Endothelial cell (in vitro differentiated cells): ENCODE measurements at places on chromosomes 13 and 19. TPM values are rescaled to one million over a fixed set of nuclear protein-coding genes. Genes with fewer than 3 reads are reported as not detected.

- H3K4me3 ChIP-seq = no peak overlapping the region
- H3K27me3 ChIP-seq = peaks cover 19% of the 10 kb centered on the region
- H3K4me1 ChIP-seq = no peaks in the 10 kb centered on the region
- no peaks in the 10 kb centered on the region for H3K36me3 ChIP-seq
- no peak overlapping the region for H3K27ac ChIP-seq
- DNase-seq = peak; percentile 60
These were observed 38.6 kb upstream of the SEMA6B start for GRCh38 chr19:4597975-4598671.

- H3K27me3 ChIP-seq = no peaks in the 10 kb centered on the region
- H3K4me3 ChIP-seq = no peak overlapping the region
- H3K36me3 ChIP-seq = peaks cover 40% of the 10 kb centered on the region
- peak overlapping the region; percentile 82 for H3K27ac ChIP-seq
These were observed 50.0 kb upstream of the GPR183 start for GRCh38 chr13:99357131-99357596.

DNA sequence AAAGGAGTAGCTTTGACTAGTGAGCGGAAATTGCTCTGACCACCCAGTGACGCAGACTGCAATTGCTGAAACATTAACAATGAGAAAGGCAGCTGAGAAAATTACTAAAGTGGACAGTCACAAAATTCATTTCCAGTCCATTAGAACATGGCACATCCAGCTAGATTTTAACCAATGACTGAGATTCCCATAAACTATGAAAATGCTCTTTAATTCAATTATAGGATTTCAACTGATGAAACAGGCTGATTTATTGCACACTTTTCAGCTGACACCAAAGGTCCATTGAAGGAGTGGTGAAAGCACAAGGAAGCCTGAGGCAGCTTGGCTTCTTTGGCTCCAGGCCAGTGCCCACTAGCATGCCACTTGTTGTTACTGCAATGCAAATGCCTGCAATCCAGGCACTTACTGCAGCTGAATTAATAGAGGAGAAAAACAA lies 933.4 kb downstream of the SLITRK6 start:
- H3K4me1 ChIP-seq = no peaks in the 10 kb centered on the region
- H3K4me3 ChIP-seq = no peak overlapping the region
- no peaks in the 10 kb centered on the region for H3K36me3 ChIP-seq
- DNase-seq = no peak
- no peak overlapping the region for H3K27ac ChIP-seq

DNA sequence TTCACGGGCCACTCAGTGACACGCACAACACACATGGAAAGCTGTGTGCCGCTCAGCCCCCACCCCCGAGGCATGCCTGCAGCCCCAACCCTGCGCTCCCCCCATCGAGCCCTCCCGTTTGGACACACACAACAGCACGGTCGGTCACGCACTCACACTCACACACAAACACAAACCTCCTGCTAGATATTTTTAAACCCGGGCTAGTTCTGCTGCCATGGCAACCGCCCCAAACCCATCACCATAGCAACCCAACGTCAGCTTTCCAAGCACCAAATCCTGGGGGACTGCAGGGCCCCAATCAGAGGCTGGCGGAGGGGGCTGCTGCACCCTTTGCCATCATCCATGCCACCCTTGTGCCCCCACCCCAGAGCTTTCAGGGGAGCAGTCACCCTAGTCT lies 2.5 kb upstream of the NOVA2 start:
- H3K27me3 ChIP-seq = peaks cover 8% of the 10 kb centered on the region
- no peak for DNase-seq
- H3K27ac ChIP-seq = peak overlapping the region; percentile 88
- H3K4me1 ChIP-seq = peaks cover 17% of the 10 kb centered on the region
- peaks cover 8% of the 10 kb centered on the region for H3K36me3 ChIP-seq

Gene IGFL1
- total RNA-seq = not detected

DNA sequence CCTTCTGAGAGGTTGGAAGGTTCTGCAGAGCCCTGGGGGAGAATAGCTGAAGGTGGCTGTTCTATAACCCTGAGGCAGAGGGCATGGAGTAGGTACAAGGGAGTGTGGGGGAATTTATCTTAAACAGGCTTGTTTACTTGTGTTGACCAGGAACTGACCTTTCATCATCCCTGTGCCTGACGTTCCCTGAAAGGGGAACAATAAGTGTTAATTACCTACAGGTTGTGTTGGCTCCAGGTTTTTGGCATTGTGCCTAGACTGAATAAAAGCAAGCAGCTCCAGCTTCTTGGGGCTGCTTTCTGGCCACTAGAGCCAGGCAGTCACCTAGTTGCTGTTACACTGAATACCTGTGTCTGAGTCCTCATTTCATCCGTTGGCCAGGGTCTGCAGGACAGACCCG lies 60.0 kb downstream of the ZNF627 start:
- no peaks in the 10 kb centered on the region for H3K4me1 ChIP-seq
- DNase-seq = no peak
- H3K27me3 ChIP-seq = peaks cover 2% of the 10 kb centered on the region
- no peak overlapping the region for H3K4me3 ChIP-seq

Gene ZNF714
- total RNA-seq = 16.8 TPM

DNA sequence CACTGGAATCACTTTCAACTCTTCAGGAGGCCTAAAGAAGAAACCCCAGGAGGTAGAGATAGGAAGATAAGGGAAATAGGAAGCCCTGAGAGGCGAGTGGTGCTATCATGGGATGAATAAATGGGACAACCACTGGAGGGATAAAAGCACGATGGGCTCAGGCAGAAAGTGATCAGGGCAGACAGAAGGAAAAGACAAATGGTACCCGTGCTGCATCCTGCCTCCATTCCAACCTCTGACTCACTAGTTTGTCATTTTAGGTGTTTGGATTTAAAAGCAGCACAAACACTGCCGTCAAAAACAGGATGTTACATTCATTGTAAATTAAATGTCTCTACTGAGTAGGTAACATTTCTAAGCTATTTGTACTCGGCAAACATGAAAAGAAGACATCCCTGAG lies 314.3 kb upstream of the HTR2A start:
- peak overlapping the region; percentile 44 for H3K27ac ChIP-seq
- H3K4me3 ChIP-seq = no peak overlapping the region
- H3K27me3 ChIP-seq = no peaks in the 10 kb centered on the region
- no peak for DNase-seq
- no peaks in the 10 kb centered on the region for H3K36me3 ChIP-seq
- peaks cover 17% of the 10 kb centered on the region for H3K4me1 ChIP-seq

- no peak overlapping the region for H3K27ac ChIP-seq
- H3K4me1 ChIP-seq = no peaks in the 10 kb centered on the region
- H3K36me3 ChIP-seq = no peaks in the 10 kb centered on the region
- H3K27me3 ChIP-seq = no peaks in the 10 kb centered on the region
- no peak overlapping the region for H3K4me3 ChIP-seq
- DNase-seq = no peak
These were observed 82.5 kb upstream of the FGF14 start for GRCh38 chr13:102484329-102484728.

DNA sequence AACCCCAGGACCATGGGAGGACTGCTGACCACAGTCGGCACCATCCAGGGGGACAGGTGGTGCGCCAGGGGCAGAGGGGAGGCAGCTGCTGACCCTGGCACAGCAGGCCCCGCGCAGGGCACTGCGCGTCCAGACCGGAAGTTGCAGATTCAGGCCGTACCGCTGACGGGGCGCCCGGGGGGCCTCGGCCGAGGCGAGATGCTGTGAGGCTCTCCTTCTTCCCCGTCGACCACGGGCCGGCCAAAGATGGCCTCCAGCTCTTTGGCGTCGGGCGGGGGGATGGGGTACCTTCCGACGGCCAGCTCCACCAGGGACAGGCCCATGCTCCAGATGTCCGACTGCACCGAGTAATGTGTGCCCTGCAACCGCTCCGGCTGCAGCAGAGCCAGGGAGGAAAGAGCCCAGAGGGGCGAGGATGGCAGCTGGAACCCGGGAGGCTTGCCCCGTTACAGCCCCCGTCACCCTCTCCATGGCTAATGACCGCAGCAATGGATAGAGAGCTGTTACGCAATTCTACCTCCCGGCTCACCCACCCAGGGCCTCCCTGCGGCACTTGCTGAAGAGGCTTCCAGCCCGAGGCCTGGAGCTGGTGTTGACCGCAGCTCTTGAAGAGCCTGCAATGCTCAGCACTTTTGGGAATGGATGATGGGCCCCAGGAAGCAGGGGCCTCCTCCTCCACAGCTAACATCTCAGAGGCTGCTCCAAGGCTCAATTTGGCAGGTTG lies 24.7 kb downstream of the MAP2K2 start:
- no peak overlapping the region for H3K27ac ChIP-seq
- no peak for DNase-seq
- H3K4me1 ChIP-seq = no peaks in the 10 kb centered on the region
- no peaks in the 10 kb centered on the region for H3K27me3 ChIP-seq

GRCh38 chr13:105799155-105799554 lies 736.3 kb downstream of the EFNB2 start:
- no peaks in the 10 kb centered on the region for H3K36me3 ChIP-seq
- H3K4me3 ChIP-seq = no peak overlapping the region
- no peak overlapping the region for H3K27ac ChIP-seq
- DNase-seq = no peak
- no peaks in the 10 kb centered on the region for H3K4me1 ChIP-seq

DNA sequence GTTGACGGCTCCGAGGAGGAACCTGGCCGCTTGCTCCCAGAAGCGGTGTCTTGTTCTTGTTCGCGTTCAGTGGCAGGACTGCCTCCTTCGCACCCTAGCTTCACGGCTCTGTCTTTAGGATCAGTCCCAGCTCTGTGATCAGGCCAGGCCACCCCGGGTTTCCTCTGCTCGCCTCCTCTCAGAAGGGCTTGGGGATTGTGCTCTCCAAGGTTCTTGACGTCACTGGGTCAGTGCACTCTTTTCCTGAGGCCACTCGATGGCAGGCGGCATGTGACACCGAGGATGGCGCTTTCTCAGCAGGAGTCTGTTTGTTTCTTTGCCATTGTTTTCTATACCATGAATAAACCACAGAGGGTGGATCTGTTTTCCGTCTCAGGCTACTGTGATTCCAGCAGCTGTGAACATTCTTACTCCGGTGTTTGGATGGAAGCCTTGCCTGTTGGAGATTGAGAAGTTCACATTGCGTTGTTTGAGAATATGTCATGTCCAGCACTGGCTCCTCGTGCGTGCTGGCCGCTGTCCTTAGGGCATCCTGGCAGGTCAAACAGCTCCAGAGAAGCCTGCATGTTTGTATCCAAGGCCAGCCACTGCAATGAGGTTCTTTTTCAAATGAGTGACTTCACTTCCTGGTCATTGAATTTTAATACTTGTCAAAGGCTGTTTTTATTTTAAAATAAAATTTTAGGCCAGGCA lies 44.5 kb downstream of the SLC7A9 start:
- peaks cover 4% of the 10 kb centered on the region for H3K27me3 ChIP-seq
- H3K4me3 ChIP-seq = no peak overlapping the region
- H3K36me3 ChIP-seq = no peaks in the 10 kb centered on the region
- DNase-seq = no peak

Gene TMEM238
- total RNA-seq = 0.64 TPM
